ENCODE measurements at places on chromosomes 5 and 9. TPM values are rescaled to one million over a fixed set of nuclear protein-coding genes. Genes with fewer than 3 reads are reported as not detected.

The PCDHGA2 gene
- 3.3 TPM for total RNA-seq

- DNase-seq, result no peak
- H3K36me3 ChIP-seq, result no peaks in the 10 kb centered on the region
- no peak overlapping the region for H3K4me3 ChIP-seq
- peaks cover 32% of the 10 kb centered on the region for H3K4me1 ChIP-seq
- no peak overlapping the region for H3K27ac ChIP-seq
Measured at GRCh38 chr5:170223360-170223759, 9.4 kb upstream of the C5orf58 start.

DNA sequence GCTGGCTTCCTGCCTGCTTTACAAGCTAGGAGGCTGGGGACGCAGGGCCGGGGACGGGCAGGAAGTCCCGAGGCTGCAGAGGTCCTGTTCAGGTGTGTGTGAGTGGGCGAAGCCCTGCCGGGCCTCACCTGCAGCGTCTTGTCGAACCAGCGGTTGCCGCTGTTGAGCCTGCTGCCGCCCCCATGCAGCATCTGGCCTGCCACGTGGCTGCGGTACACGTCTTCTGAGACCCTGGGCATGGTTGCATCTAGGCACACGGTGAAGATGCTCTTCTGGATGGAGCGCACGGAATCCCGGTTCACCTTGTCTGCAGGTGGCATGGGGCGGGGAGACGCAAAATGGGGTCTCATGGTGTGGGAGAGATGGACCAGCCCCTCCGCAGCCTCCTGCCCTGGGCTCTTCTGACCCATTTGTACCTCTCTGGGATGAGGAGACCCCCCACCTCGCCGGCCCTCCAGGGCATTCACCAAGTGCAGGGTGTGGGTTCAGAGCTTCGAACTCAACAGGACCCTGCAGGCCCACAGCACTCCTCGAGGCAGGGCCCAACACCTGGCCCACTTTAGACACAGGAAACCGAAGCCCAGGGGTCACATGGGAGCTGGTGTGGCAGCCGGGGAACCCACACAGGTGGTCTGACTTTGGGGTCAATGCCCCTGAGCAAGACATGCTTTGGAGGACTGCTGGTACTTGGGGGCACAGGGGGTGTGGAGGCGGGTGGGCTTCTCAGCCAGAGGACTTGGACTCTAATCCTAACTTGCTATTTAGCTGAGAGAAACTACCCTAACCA, 10.0 kb downstream of the CRAT start:
- no peaks in the 10 kb centered on the region for H3K4me1 ChIP-seq
- no peak for DNase-seq
- peaks cover 16% of the 10 kb centered on the region for H3K36me3 ChIP-seq
- no peaks in the 10 kb centered on the region for H3K27me3 ChIP-seq

- peaks cover 23% of the 10 kb centered on the region for H3K36me3 ChIP-seq
- peaks cover 41% of the 10 kb centered on the region for H3K4me1 ChIP-seq
- no peaks in the 10 kb centered on the region for H3K27me3 ChIP-seq
- no peak overlapping the region for H3K4me3 ChIP-seq
Measured at GRCh38 chr5:54357408-54358058, 47.2 kb upstream of the ARL15 start.

- no peak overlapping the region for H3K4me3 ChIP-seq
- no peak for DNase-seq
- no peaks in the 10 kb centered on the region for H3K27me3 ChIP-seq
- no peaks in the 10 kb centered on the region for H3K36me3 ChIP-seq
Measured at GRCh38 chr5:158629591-158630312, 470.0 kb downstream of the EBF1 start.

The NEUROG1 gene
- total RNA-seq, result not detected

- no peaks in the 10 kb centered on the region for H3K27me3 ChIP-seq
- H3K4me3 ChIP-seq, result no peak overlapping the region
- H3K27ac ChIP-seq, result peak overlapping the region; percentile 65
- no peaks in the 10 kb centered on the region for H3K36me3 ChIP-seq
- DNase-seq, result no peak
Measured at GRCh38 chr5:24789611-24790351, 145.0 kb upstream of the CDH10 start.

The PPIC gene
- 71.3 TPM for total RNA-seq

GRCh38 chr5:18236386-18236785, 602.1 kb downstream of the TAF11L14 start:
- H3K27me3 ChIP-seq, result no peaks in the 10 kb centered on the region
- DNase-seq, result no peak
- H3K36me3 ChIP-seq, result no peaks in the 10 kb centered on the region
- H3K4me3 ChIP-seq, result no peak overlapping the region

- no peak for DNase-seq
- H3K27ac ChIP-seq, result peak overlapping the region; percentile 33
- peaks cover 17% of the 10 kb centered on the region for H3K36me3 ChIP-seq
- H3K4me1 ChIP-seq, result peaks cover 49% of the 10 kb centered on the region
- no peak overlapping the region for H3K4me3 ChIP-seq
- H3K27me3 ChIP-seq, result peaks cover 6% of the 10 kb centered on the region
Measured at GRCh38 chr5:16844952-16845351, 91.1 kb downstream of the MYO10 start.

GRCh38 chr9:87337335-87338087, 160.2 kb upstream of the DAPK1 start:
- no peak overlapping the region for H3K27ac ChIP-seq
- H3K4me3 ChIP-seq, result peak overlapping the region; percentile 83
- peaks cover 11% of the 10 kb centered on the region for H3K27me3 ChIP-seq

- H3K4me1 ChIP-seq, result no peaks in the 10 kb centered on the region
- H3K27me3 ChIP-seq, result no peaks in the 10 kb centered on the region
- no peak overlapping the region for H3K27ac ChIP-seq
Measured at GRCh38 chr5:102654559-102655349, 100.4 kb upstream of the PAM start.

GRCh38 chr9:88464851-88465250, 70.1 kb upstream of the NXNL2 start:
- H3K4me1 ChIP-seq, result peaks cover 56% of the 10 kb centered on the region
- no peak overlapping the region for H3K4me3 ChIP-seq
- H3K27me3 ChIP-seq, result no peaks in the 10 kb centered on the region
- DNase-seq, result no peak

GRCh38 chr9:14349447-14350348, 35.8 kb upstream of the NFIB start:
- no peak overlapping the region for H3K27ac ChIP-seq
- no peak for DNase-seq
- H3K27me3 ChIP-seq, result peaks cover 48% of the 10 kb centered on the region
- peaks cover 18% of the 10 kb centered on the region for H3K4me1 ChIP-seq
- no peaks in the 10 kb centered on the region for H3K36me3 ChIP-seq
- no peak overlapping the region for H3K4me3 ChIP-seq

The SPINK13 gene
- not detected for total RNA-seq

DNA sequence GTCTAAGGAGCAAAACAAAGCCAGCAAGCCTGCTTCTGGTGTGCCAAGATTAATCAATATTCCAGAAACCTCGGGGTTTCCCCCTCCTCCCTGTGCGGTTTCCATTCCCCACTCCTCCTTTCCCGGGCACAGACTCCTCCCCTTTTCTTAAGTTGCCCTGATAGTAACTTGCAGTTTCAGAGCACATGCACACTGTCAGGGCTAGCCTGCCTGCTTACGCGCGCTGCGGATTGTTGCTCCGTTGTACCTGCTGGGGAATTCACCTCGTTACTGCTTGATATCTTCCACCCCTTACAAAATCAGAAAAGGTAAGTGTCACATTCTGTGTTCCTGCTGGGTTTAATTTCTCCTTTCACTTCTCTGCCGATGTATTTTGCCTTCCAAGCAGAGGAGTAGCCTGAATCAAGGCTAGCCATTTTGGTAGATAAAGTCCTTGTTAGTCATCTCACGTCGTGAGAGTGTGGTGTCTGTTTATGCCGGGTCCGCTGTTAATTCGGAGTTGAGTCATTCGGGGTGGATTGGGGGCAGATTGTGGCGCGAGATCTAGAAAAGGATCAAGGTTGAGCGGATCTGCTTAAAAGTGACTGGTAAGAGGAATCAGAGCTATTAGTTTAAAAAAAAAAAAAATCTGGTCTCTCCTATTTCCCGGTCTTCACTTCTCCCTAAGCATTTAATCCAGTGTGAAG, at the start of gene SLC1A3:
SLC1A3 (plus strand) TSS at position 179 of the 686 bp plus-strand sequence. CDS start 1,818 bp downstream, outside the sequence.
- peaks cover 33% of the 10 kb centered on the region for H3K4me1 ChIP-seq
- no peaks in the 10 kb centered on the region for H3K36me3 ChIP-seq
- H3K27me3 ChIP-seq, result peaks cover 14% of the 10 kb centered on the region
- H3K4me3 ChIP-seq, result peak within 1 kb of the TSS; percentile 89
- H3K27ac ChIP-seq, result peak within 1 kb of the TSS; percentile 29

All from HFFc6 (cell line).